Eye (tissue), 1 donor: ENCODE measurements at places on chromosomes 16 and 17.

DNA sequence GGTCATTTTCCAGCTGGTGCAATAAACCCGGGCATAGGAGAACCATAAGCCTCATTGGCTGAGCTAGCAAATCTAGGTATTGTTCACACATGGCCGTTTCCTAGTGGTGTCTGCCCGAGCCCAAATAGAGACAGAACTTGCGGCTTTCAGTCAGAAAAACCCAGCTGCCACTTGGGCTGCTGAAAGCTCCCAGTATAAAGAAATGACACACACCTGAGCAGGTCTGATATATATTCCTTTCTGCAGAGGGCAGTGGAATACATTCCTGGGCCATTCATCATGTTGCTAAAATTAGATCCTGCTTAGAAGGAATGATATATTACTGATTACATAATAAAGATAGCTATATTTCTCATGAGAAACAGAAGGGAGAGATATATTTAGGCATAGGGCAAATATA lies 83.9 kb upstream of the IRX5 start:
- peak; percentile 8 for DNase-seq

DNA sequence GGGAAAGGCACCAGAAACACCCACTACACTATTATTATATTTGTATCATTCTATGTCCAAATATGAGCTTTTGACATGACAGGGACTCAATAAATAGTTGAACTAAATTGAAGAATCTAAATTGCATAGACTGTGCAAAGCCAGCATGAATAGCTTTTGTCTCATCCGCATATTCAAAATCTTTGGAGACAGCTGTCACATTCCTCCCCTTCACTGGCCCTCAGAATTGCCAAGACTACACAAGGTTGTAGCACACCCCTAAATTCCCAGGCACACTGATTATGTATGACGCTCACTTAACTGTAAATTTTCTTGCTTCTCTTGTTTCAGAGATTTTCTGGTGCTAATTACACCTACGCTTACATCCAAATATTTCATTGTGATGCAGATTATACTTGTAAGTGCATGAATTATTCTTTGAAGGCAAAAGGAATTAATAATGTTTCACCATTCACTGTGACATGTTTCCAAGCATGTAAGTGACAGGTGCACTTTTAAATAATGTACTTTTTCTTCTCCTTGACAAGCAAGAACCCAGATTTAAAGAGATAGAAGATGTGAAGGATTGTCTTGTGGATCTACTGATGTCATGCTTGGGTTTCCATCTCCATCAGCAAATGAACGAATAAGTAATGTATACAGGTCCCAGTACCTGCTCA lies 47.5 kb downstream of the CA10 start:
- peak; percentile 72 for DNase-seq

DNA sequence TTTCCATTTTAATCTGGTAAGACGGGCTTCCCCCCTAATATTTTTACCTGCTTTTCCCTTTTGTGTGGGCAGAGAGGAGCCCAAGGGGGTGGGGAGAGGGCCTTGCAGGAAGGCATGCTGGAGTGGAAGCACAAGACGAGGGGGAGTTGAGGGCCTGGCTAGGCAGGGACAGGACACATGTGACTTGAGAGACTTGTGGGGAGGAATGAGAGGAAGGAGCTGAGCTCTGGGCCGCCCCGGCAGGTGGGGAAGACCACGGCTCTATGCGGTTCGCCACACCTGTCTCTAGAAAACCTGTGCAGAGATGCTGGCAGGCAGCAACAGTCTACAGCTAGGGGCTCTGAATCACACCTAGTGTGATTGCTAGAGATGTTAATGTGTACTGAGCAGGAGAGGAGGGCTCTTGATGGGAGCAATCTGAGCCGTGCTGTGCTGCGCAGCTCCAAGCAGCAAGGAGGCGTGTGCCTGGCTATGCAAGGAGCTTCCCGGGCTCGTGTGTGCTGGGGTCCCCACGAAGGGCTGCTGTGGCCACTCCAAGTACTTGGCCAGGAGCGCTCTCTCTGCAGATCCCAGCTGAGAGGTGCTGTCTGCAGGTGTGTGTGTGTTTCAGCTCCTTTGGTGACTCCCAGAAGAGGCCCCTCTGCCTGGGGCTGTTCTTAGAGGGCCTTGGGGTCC lies 50.2 kb downstream of the PDPK1 start:
- DNase-seq = no peak

GRCh38 chr16:77307426-77308162 lies 108.4 kb downstream of the SYCE1L start:
- DNase-seq = no peak
